ENCODE measurements at places on chromosomes 6 and 20.

- H3K36me3 ChIP-seq = no peaks in the 10 kb centered on the region
- no peaks in the 10 kb centered on the region for H3K27me3 ChIP-seq
- no peak overlapping the region for H3K4me3 ChIP-seq
- H3K4me1 ChIP-seq = peaks cover 13% of the 10 kb centered on the region
Measured at GRCh38 chr6:91437315-91437729, 850.5 kb upstream of the MAP3K7 start.

- no peaks in the 10 kb centered on the region for H3K4me1 ChIP-seq
- no peaks in the 10 kb centered on the region for H3K27me3 ChIP-seq
- no peaks in the 10 kb centered on the region for H3K36me3 ChIP-seq
- H3K4me3 ChIP-seq = no peak overlapping the region
- no peak overlapping the region for H3K27ac ChIP-seq
- DNase-seq = no peak
Measured at GRCh38 chr20:10581823-10582222, 92.0 kb downstream of the JAG1 start.

DNA sequence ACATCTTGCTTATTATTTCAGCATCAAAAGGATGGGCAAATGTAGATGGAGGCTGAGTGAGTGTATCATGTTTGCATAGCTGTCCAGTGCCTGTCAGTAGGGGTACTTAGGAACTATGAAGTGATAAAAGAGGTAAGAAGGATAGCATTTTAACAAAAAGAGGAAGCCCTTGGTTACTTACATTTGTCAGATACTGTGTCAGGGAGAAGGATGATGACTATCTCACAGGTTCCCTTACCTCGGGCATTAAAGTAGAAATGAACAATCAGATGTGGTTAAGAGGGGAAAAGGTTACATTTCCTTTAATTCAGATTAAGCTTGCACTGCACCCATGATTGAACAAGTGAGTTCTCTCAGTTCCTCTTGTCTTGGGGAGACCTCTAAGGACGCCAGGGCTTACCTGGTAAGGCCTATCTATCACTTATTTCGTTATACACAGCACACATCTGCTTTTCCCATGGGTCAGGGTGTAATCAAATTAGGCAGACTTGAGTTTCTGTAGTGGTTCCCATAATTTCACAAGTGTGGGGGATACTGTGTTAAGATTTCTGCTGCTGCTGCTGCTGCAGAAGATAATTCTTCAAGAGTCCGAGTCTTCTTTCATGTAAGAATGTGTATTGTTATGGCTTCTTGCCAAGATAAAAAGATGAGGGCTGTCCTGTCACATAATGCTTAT, 4.5 kb downstream of the FOXO3 start:
- H3K4me3 ChIP-seq = no peak overlapping the region
- peaks cover 20% of the 10 kb centered on the region for H3K4me1 ChIP-seq
- H3K36me3 ChIP-seq = peaks cover 4% of the 10 kb centered on the region
- no peak overlapping the region for H3K27ac ChIP-seq

- no peaks in the 10 kb centered on the region for H3K4me1 ChIP-seq
- H3K36me3 ChIP-seq = no peaks in the 10 kb centered on the region
- no peak overlapping the region for H3K27ac ChIP-seq
- no peak for DNase-seq
Measured at GRCh38 chr6:24744911-24745310, 26.0 kb upstream of the C6orf62 start.

DNA sequence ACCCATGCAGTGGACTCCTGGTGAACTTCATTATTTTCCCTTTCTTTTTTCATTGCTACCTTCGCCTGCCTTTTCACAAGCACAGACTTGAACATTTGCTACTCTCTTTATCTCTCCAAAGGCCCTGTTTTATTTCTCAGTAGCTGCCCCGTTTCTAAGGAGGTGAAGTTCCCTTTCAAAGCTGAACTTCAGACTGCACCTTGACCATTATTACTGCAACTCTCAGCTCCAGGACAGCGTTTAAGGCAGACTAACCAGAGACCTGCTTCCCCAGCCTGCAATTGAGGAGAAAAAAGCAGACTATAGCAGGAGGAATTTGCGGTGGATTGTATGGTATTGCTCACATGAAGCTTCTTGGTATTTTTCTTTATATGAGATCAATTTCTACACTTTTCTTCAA, 460.7 kb downstream of the CBLN4 start:
- H3K36me3 ChIP-seq = no peaks in the 10 kb centered on the region
- no peak overlapping the region for H3K4me3 ChIP-seq
- DNase-seq = no peak

DNA sequence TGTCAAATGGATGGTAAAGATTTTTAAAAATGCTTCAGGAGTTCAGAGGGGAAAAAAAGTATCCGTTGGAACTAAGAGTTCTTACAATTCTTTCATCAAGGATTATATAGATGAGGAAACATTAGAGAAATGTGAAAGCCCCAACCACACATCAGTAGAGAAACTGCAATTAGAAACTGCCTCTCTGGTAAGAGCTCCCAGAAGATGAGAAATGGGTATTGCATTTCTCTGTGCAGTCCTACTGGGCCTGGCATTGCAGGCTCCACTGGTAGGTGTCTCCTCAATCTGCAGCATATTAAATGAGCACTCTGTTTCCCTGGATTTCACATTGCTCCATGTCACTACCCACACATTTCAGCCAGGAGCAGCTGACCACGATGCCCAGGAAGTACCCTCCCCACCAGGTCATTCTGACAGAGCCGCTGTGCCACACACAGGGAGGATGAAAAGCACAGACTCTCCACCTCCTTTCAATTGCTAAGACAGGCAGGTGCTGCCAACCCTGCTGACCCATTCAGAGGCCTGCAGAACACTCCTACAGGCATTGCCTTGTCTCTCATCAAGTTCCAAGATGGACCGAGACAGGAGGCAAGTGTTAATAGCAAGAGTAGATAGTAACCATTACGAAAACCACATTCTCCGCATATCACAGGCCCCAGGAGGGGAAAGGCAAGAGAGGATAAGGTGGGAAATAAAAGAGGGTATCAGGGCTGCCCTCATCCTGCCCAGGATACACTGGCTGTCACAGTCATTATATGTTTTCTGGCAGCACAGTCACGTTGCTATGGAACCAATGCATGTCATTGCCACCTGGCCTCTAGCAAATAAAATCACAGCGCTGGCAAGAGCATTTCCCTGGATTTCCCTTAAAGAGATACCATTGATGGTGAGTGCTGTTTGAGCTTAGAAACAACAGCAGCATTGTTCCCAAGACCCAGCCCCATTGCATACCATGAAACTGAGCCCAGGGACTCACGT, 241.7 kb downstream of the ATXN1 start:
- H3K36me3 ChIP-seq = peaks cover 8% of the 10 kb centered on the region
- no peak overlapping the region for H3K4me3 ChIP-seq
- DNase-seq = no peak
- H3K4me1 ChIP-seq = peaks cover 19% of the 10 kb centered on the region
- no peaks in the 10 kb centered on the region for H3K27me3 ChIP-seq
- peak overlapping the region; percentile 44 for H3K27ac ChIP-seq

DNA sequence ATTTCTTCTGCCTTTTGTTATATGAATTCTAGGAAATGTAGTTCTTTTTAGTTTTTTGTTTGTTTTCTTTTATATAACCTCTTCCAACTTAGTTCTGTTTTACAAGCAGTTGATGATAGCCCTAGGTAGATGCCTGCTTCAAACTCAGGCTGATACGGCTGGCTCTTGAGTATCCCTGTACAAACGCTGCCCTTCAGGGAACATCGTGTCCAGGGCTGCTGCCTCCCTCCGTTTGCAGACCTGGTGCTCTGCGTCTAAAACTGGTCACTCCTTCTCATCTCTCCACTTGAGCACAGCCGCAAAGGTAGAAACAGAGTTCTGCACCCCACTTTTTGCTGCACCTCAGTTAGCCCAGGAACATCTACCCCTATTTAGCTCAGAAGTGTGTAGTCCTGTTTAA, 310.1 kb downstream of the PRL start:
- H3K27me3 ChIP-seq = no peaks in the 10 kb centered on the region
- H3K4me3 ChIP-seq = no peak overlapping the region
- DNase-seq = peak; percentile 31
- no peaks in the 10 kb centered on the region for H3K36me3 ChIP-seq
- H3K4me1 ChIP-seq = peaks cover 36% of the 10 kb centered on the region
- H3K27ac ChIP-seq = peak overlapping the region; percentile 68

- DNase-seq = no peak
- no peaks in the 10 kb centered on the region for H3K4me1 ChIP-seq
- no peaks in the 10 kb centered on the region for H3K36me3 ChIP-seq
- H3K4me3 ChIP-seq = no peak overlapping the region
- H3K27me3 ChIP-seq = no peaks in the 10 kb centered on the region
- no peak overlapping the region for H3K27ac ChIP-seq
Measured at GRCh38 chr6:121791396-121792315, 356.2 kb downstream of the GJA1 start.

- H3K27ac ChIP-seq = no peak overlapping the region
- no peaks in the 10 kb centered on the region for H3K36me3 ChIP-seq
- peak overlapping the region; percentile 67 for H3K4me3 ChIP-seq
- peak; percentile 59 for DNase-seq
Measured at GRCh38 chr20:36093025-36093803, 61.3 kb upstream of the EPB41L1 start.

GRCh38 chr20:496126-496696, 33.9 kb upstream of the TBC1D20 start:
- no peak for DNase-seq
- H3K27me3 ChIP-seq = no peaks in the 10 kb centered on the region
- peak overlapping the region; percentile 9 for H3K27ac ChIP-seq
- peaks cover 66% of the 10 kb centered on the region for H3K36me3 ChIP-seq
- H3K4me3 ChIP-seq = no peak overlapping the region
- no peaks in the 10 kb centered on the region for H3K4me1 ChIP-seq

DNA sequence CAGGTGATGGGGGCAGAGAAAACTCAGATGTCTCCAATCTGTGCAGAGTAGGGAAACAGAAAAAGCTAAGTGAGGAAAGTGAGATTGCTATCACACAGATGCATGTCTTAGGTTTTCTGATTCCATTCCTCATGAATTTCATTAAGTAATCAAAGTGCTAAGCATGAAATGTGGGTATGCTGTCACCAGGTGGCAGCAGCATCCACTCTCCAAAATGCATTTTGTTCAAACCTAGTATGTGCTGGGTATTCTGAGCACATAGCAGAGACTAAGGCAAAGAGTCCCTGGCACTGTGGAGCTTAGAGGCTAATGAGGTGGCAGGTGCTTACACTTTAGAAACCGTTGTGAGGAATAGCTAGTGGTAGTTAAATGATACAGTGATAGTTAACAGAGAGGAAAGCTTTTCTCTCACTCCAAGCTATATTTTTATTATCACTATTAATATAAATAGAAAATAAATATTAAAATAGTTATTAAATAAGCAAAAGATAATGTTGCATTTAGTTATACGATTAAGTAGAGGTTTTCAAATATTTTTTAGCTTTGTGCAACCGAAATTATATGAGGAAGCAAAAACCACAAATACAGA, 179.5 kb downstream of the CDH26 start:
- H3K27me3 ChIP-seq = no peaks in the 10 kb centered on the region
- no peak overlapping the region for H3K4me3 ChIP-seq
- peaks cover 20% of the 10 kb centered on the region for H3K4me1 ChIP-seq

GRCh38 chr6:34273242-34273805, 24.5 kb upstream of the SMIM29 start:
- DNase-seq = peak; percentile 55
- no peaks in the 10 kb centered on the region for H3K36me3 ChIP-seq
- H3K27ac ChIP-seq = peak overlapping the region; percentile 76
- no peak overlapping the region for H3K4me3 ChIP-seq

GRCh38 chr6:44100088-44100550, 27.1 kb downstream of the MRPL14 start:
- peaks cover 6% of the 10 kb centered on the region for H3K36me3 ChIP-seq
- H3K4me1 ChIP-seq = no peaks in the 10 kb centered on the region
- peak; percentile 40 for DNase-seq
- H3K4me3 ChIP-seq = no peak overlapping the region

DNA sequence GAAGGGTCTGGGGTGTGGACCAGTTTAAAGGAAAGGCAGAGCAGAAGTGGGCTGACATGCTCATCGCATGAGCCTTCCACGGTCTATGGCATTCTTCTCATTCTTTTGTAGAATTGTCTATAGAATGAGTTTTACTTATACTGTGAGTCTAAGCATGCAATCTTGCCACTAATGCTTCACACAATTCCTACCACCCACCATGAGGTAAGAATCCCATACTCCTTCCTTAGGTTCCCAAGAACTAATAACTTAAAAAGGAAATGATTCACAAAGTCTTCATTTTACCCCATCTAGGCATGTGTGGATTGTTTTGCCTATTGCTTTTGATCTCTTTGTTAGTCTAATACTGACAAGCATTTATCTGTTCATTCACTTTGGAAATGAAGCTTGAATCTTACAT, 195.2 kb downstream of the LY86 start:
- peaks cover 7% of the 10 kb centered on the region for H3K4me1 ChIP-seq
- no peak overlapping the region for H3K4me3 ChIP-seq
- H3K27me3 ChIP-seq = no peaks in the 10 kb centered on the region
- no peaks in the 10 kb centered on the region for H3K36me3 ChIP-seq
- no peak for DNase-seq

DNA sequence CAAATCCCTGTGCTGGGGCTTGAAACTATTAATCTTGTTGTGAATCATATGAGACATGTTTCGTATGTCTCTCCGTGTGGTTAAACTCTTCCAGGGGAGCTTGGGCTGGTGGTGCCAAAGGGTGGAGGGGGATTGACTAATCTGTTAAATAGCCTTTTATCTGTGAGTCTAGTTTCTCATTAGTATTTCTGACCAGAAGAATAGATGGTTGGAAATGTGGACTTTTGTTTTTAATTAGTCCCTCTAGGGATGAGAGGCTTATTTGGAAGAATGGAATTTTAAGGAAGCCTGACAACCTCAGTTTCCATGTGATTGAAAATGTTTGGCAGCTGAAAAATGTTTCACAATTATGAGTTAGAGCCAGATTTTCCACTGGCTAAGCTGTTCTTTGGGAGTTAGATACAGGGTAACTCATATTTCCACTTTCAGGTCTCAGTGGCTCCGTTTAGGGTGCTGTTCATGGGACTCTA, 117.3 kb downstream of the BCKDHB start:
- no peak overlapping the region for H3K27ac ChIP-seq
- no peak overlapping the region for H3K4me3 ChIP-seq
- no peaks in the 10 kb centered on the region for H3K36me3 ChIP-seq
- no peak for DNase-seq
- no peaks in the 10 kb centered on the region for H3K4me1 ChIP-seq

- H3K4me3 ChIP-seq = no peak overlapping the region
- H3K36me3 ChIP-seq = peaks cover 70% of the 10 kb centered on the region
- DNase-seq = no peak
- no peaks in the 10 kb centered on the region for H3K27me3 ChIP-seq
- H3K27ac ChIP-seq = no peak overlapping the region
- H3K4me1 ChIP-seq = no peaks in the 10 kb centered on the region
Measured at GRCh38 chr6:112160745-112161144, 73.4 kb downstream of the FAM229B start.

DNA sequence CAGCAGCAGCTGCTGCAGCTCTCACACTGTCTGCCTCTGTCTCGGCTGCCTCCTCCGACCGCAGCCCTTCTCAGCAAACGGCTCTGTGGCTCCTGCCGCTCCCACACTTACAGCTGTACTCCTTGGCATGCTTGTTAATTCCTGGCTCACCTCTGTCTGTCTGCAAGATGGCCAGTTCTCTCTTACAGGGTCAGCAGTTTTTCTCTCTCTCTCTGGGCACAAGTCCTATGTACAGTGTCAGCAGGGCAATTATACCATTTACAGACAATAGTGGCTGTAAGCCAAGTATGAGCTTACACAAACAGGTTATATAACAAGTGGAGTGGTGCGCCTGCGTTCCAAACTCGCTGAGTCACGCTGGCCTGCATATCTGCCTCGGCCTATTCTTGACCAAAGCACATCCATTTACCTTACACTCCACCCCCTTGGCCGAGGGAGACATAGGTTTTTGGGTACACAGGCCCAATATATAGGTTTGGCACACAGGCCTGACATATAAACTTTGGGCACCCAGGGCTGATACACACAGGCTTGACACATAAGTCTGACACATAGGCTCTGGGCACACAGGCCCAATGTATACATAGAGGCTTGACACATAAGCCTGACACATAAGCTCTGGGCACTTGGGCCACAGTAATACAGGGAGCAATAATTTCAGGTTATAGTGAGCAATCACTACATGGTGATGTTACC, 4.4 kb downstream of the ZKSCAN3 start:
- peak; percentile 81 for DNase-seq
- H3K4me3 ChIP-seq = no peak overlapping the region
- no peaks in the 10 kb centered on the region for H3K36me3 ChIP-seq

Measured in cardiac muscle cell (in vitro differentiated cells and primary cell).